Smooth muscle cell of the brain vasculature (primary cell): ENCODE measurements at places on chromosomes 2 and 18.

DNA sequence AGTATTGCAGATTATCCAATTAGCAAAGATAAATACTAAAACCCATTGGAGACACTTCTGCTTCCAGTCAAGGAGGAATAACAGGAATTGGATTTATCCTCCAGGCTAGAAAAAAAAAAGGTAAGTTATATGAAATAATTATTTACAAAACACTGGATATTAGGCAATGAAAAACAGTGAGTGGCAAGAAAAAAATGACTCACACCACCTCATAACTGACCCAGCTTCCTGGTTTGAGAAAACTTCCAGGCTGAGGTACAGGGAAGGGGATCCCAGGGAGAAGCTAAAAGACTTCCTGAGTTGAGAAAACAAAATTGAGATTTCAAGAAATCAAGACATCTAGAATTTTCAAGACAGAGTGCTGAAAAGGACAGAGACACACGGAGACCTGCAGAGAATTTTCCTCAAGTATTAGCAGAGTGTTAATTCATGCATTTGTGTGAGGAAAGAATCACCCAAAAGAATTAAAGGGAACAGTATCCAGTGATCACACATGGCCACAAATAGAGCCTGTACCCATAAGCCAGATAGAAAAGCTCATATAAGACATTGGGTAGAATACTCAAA is 17.4 kb downstream of the SRD5A2 start:
- DNase-seq: no peak

GRCh38 chr2:173472112-173472511 is 117.4 kb downstream of the CDCA7 start:
- no peak for DNase-seq

- no peak for DNase-seq
Observed at GRCh38 chr2:44686561-44686960, 254.9 kb upstream of the SIX3 start.

- DNase-seq: no peak
Observed at GRCh38 chr2:181844551-181845290, 46.8 kb upstream of the ITPRID2 start.

DNA sequence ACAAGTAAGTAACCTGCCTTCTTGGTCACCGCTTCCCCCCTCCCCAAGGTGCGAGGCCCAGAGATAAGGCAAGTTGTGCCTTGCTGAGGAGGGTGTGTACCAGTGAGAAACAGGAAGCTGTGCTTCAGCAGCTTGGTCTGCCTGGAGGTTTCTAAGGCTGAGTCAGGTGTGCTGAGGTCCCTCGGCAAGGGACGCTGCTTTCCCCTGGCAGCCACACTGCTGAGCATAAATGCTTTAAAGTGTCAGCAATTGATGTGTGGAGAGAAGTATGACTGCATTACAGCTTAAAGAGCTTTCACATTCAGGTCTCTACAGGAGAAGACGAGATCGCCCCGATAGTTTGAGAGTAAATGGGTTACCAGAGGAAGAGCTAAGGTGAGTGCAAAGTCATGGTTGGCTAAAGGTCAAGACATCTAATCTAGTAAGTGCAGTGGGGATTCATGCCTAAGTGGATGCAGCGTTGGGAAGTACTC is 86.9 kb downstream of the LIMS1 start:
- no peak for DNase-seq

DNA sequence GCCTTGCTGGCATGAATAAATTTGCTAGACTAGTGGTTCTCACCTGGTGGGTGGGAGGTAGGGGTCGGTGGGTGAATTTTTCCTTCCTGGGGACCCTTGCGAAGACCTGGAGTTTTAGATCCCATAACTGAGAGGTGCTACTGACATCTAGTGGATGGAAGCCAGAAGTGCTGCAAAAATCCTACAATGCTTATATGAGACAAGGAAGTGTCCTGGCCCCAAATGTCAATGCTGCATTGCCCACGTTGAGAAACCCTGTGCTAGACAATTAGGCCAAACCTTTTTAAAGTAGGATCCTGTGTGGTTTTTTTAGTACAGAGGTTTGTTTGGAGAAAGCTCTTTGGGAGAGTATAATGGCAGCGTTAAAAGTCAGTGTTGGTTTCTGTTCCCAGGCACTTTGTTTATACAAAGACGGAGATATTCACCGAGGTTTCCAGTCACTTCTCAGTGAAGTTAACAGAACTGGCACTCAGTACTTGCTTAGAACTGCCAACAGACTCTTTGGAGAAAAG is 9.6 kb downstream of the SERPINB8 start:
- DNase-seq: no peak

- no peak for DNase-seq
Observed at GRCh38 chr2:13638181-13638580, 921.4 kb downstream of the TRIB2 start.

GRCh38 chr2:175525975-175526374 is 344.5 kb upstream of the ATP5MC3 start:
- no peak for DNase-seq

- no peak for DNase-seq
Observed at GRCh38 chr18:36828157-36828629, 609 bp downstream of the TPGS2 start.

- DNase-seq: no peak
Observed at GRCh38 chr2:28273751-28274150, 118.9 kb upstream of the FOSL2 start.
